NCI-H1105 (cell line): ENCODE measurements at places on chromosomes 4 and X.

GRCh38 chr4:83542225-83542624 lies 6.3 kb downstream of the GPAT3 start:
- no peak for DNase-seq

- DNase-seq: no peak
Measured at GRCh38 chrX:1164322-1165288, 47.8 kb downstream of the CRLF2 start.

DNA sequence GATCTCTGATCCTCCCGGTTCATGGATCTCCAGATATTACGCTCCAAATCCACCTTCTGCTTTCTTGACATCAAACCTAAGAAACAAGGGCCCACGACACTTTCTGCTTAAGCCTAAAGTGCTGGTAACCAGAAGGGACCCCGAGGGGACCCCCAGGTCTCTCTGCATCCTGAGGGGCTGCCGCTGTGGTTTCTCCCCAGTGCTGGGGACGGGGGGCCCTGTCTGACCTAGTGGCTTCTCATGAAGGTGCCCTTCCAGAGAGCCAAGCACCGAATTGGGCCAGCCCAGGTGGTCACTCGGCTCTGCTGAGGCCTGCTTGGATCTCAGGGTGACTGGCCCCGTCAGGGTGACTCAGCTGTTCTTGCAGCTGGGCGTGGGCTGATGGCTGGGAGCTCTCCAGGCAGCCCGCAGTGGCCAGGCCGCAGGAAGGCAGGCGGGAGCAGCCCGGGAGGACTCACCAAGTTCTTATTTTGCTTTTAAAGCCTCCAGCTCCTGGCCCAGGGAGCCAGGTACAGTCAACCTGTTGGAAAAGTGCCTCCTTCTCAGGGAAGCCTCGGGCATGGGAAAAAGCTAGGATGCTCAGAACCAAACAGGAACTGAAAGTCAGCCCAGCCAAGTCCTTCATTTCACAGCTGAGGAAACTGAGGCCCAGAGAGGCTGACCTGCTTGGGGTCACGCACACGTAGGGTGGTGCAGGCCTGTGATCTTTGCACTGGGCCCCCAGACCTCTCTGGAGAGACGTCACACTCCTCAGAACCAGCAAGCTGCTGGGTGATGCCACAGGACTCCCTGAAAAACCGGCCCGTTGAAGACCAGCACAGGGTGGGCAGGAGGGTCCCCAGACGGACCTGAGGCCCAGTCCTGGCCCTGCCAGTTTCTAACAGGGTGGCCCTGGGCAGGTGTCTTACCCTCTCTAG lies 16.7 kb downstream of the BLOC1S4 start:
- no peak for DNase-seq

- DNase-seq: no peak
Measured at GRCh38 chr4:114807357-114807756, 208.8 kb downstream of the UGT8 start.

GRCh38 chrX:134682081-134682480 lies 23.8 kb upstream of the PLAC1 start:
- no peak for DNase-seq

GRCh38 chrX:67555578-67556203 lies 11.9 kb downstream of the AR start:
- DNase-seq: no peak

GRCh38 chr4:86657382-86657781 lies 63.3 kb downstream of the PTPN13 start:
- DNase-seq: no peak

DNA sequence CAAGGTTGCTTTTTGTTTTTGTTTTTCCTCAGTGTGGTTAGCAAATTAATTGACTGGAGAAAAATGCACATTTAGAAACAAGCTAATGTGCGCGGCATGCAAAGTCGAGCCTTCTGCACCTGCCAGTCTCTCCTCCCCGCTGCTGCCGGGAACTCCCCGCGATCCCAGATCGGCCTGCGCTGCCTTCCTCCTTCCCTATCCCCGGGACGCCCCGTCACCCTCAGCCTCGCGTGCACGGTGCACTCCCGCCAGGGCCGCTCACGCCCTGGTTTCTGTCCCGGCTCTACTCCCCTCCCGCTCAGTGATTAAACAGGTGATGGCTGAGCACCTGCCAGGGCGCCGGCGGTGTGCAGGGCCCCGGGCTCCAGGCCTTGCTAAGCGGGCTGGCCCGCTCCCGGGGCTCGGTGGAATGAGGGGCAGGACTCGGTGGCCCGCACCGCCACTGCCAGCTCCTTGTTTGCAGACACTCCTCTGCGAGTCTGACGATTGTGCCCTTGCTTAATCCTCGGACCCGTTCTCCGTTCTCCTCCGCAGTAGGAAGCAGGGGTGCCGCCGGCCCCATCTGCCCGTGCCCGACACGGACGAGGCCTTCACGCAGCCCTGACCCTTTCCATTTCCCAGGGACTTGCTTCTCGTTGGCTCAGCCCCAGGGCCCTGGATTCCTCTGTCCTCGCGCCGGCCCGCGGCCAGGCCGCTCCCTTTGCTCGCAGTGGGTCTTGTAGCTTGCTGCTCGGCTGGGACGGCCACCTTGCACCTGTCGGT lies 143.4 kb downstream of the TRIML1 start:
- DNase-seq: no peak

GRCh38 chrX:1433646-1434357 lies 18.9 kb downstream of the ASMTL start:
- DNase-seq: no peak

- no peak for DNase-seq
Measured at GRCh38 chr4:122744229-122744628, 11.7 kb downstream of the BBS12 start.

DNA sequence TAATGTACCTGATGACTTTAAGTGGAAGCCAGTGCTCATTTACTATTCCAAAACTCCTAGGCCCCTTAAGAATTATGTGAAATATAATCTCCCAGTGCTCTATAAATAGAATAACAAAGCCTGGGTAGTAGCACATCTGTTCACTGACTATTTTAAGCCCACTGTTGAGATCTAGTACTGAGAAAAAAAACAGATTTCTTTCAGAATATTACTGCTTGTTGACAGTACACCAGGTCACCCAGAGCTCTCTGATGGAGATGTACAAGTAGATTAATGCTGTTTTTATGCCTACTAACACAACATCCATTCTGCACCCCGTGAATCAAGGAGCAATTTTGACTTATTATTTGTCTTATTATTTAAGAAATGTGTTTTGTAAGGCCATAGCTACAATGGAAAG lies 75.7 kb downstream of the FAM47C start:
- no peak for DNase-seq

DNA sequence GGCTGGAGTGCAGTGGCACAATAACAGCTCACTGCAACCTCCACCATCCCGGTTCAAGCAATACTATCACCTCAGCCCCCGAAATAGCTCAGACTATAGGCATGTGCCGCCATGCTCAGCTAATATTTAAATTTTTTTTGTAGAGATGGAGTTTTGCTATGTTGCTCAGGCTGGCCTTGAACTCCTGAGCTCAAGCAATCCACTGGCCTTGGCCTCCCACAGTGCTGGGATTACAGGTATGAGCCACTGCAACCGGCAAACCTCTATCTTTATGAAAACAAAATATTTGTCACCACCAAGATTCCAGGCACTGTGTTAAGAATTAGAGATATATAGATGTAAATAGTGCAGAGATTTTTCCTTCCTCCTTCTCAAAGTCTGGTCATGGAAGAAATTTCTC lies 232.5 kb downstream of the ANKRD50 start:
- DNase-seq: no peak

DNA sequence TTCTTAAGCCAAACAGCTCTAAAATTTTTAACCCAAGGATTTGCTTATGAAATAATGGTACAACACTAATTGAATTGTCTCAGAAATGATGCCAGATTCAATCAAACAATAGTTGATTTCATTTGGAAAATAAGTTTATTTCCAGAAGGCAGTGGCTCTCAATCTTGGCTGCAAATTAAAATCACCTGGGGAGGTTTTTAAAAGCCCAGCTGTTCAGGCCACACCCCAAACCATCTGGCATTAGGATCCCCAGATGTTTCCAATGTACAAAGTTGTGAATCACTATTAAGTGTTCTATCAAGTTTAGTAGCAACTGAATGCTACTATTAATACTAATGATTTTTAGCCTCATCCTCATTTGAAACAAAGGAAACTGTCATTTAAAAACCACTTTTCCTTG lies 22.2 kb downstream of the TMEM184C start:
- DNase-seq: no peak

GRCh38 chrX:112636288-112636687 lies 43.5 kb downstream of the LHFPL1 start:
- DNase-seq: no peak

DNA sequence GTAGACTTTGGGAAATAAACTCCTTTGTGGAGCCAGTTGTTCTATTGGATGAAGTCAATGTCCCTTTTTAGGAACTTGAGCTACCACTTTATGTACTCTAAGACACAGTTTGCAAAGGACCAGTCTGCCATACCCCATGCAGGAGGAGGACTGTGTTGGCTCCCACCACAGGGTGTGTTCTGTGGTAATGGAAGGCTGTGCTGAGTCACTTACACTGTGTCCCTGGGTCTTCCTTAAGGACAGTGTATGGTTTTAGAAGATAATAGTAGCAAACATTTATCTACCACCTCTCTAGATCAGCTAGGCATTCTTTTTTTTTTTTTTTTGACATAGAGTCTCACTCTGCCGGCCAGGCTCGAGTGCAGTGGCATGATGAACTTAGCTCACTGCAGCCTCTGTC lies 184.0 kb upstream of the PGRMC2 start:
- DNase-seq: no peak

DNA sequence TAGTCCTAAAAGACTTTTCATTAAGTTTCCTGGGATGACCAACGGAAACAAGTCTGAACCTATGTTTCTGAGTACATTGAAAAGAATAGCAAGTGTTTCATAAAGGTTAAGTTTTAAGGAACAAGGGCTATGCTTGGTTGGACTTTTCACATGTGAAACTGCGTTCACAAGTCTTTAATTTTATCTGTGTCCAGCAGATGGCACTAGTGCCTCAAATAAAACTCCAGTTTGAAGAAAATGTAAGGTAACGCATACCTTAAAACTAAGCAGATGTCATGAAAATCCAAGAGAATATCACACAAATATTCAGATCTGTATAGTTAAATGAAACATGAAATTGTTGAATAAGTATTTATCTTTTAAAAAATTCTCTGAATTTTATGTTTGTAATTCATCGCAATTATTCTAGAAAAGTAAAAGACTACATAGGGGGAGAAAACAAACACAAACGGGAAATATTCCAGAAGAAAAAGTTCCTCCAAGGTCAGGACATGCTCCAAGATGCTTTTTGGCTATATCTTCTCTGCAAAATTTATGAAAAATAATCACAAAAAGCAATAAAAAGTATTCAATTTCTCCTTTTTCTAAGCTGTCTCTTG lies 89.6 kb upstream of the MAD2L1 start:
- DNase-seq: peak; percentile 8

GRCh38 chrX:151754047-151754429 lies 19.5 kb downstream of the CNGA2 start:
- DNase-seq: peak; percentile 76

DNA sequence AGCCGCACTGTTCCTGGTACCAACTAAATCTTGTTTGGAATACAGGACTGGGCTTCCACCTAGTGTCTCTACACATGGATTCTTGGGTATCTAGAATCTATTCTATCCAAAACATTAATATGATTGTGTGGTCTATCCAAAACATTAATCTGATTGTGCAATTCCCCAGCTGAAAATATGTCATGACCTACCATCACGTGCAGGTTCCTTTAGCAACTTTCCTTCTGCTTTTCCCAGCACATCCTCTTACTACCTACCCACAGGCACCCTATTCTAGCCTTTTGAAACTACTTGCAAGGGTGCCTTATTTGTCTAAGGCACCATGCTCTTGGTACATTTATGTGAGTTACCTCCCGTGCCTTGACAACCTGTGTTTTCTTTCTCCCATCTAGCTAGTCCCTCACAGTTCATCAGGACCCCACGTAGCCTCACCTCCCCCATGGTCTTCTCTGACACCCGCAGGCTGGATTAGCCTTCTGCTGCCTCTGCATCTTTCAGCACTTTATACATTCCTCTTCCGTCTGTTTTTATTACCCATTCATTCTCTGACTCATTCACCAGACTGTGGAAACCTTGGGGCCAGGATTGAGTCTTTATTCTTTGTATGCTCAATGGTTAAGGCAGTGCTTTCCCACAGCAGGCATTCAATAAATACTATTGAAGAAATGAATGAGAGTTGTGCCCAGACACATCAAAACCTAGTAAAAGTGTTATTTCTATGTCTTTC lies 88.8 kb upstream of the FAM9B start:
- no peak for DNase-seq

DNA sequence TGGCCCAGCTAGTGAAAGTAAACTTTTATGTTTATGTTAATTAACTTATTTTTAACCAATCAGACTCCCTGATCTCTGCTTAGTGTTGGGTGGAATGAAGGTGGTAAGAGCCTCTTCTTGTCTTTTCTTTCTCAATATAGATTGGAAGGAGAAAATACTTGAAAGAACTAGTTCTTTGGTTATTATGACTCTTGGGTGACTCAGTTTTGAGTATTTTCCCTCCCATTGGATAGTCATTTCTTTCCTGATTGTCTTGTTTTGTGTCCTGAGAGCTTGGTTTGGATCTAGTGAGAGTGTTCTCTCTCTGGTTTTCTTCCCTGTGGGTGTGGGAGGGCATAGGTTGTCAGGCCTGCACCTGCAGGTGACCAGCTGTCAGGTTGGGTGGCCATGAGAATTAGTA lies 172.0 kb upstream of the GLRA2 start:
- DNase-seq: no peak

DNA sequence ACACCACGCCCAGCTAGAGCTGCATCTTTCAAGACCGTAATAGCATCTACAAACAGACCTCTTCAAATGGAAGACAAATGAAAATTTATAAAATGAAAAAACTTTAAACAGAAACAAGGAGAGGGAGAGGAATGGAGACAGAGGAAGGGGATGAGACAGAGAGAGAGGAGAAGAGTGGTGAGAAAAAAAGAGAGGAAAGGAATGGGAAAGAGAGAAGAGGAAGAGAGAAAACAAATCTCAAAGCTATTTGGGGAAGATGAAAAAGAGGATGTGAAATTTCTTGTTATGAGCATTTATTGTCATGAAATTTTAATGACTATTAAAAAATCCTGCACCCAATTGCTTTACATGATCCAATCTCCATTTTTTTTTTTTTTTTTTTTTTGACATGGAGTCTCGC lies 726.9 kb downstream of the GRID2 start:
- no peak for DNase-seq

DNA sequence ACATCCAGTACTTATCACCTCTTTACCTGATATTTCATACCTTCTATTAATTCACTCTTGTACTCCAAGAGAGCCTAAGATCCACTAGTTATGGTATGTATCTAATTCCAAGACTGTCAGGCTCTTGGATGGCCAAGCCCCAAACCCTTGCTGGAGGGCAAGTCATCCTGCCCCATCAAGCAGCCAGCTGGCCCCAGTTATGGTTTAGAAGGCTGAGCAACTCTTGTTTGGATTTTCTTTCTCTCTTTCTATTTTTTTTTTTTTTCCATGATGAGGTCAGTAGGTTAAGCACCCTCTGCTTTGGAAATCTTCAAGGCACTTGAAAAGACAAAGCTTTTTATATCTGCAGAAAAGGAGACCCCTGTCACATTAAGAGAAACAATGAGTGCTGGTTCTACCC lies 10.9 kb upstream of the FGF16 start:
- no peak for DNase-seq
